Left ventricle myocardium superior (tissue), 1 donor: ENCODE measurements at places on chromosomes 1 and 21. TPM values are rescaled to one million over a fixed set of nuclear protein-coding genes. Genes with fewer than 3 reads are reported as not detected.

The SLC5A9 gene
- 0.17 TPM for total RNA-seq

The ACTN2 gene
- 2,394 TPM for total RNA-seq

The APOBEC4 gene
- not detected for total RNA-seq

The GPR37L1 gene
- total RNA-seq, result 0.07 TPM

The CD1E gene
- 0.50 TPM for total RNA-seq

The S100B gene
- 3.5 TPM for total RNA-seq
